ENCODE measurements at places on chromosomes 3 and 15.

DNA sequence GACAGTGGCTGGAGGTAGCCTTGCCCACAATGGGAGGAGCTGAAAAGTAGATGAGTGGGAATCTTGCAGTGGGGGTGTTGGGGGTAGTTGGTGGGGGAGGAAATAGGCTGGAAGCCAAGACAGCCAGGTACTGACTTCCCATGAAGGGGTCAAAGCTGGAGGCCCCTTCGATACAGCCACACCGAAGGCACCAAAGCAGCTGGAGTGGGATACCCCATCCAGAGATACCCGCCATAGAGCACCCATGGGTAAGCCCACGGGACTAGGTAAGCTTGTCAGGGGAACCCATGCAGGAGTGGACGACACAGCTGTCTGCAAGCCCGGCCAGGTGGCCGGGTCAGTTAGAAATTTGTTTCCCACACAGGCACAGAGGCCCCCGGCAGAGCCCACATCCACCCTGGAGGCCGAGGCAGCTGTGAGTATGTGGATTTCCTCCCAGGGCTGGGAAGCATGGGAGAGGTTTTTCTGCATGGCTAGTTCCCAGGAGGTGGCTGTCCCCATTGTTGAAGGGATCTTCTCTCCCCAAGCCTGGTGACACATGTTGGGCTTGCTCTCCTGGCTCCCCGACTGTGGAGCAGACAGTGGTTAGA, 28.6 kb downstream of the PRR23E start:
- DNase-seq, result no peak

GRCh38 chr3:111846717-111847116, 12.3 kb upstream of the PHLDB2 start:
- no peak for DNase-seq

GRCh38 chr3:177050501-177051237, 146.6 kb downstream of the TBL1XR1 start:
- DNase-seq, result no peak

GRCh38 chr3:115788921-115789470, 165.7 kb downstream of the GAP43 start:
- DNase-seq, result peak; percentile 56

DNA sequence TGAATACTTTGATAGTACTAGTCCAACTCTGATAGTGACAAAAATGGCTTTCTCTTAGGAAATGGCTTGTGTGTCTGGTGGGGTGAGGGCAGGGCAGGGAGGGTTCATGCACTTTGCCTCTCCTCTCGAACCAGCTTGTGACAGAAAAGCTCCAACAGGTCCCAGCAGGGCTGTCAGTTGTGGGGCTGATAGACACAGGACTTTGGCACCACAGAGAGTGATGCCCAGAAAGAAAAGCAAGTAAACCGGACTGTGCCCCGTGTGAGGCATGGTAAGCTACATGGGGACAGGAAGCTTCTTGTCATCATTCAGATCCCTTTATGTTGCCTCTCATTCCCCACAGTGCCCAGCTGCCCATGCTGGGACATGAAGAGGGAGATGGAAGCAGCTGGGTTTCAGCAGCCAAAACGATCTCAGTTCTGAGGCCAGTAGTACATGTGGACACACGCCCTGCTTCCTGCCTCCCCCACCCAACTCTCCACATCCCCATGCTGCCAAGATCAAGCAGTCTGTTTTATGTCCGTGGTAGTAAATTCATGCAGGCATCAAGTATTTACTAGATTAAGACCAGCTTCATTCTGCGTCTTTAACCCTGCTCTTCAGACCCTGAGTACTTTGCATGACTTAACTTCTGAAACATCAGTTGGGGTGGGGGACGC, 29.7 kb upstream of the LIPC start:
- DNase-seq, result no peak

- no peak for DNase-seq
Observed at GRCh38 chr3:184635126-184635525, 73.5 kb downstream of the EPHB3 start.

DNA sequence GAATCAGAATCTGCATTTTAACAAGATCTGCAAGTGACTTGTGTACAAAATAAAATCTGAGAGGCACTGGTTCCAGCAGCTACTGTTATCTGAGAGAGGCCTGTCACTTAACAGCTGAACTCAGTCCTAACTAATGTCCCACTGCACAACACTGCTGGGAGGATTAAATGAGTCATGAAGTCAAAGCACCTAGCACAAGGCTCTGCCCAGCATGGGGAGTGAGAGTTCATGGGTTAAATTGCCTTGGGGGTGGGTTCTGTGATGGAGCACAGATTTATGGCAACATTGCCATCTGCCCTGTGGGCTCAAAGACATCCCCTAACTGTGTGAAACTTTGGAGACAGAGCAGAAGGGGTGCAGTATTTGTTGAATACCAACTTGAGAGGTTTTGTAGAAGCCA, 250.9 kb downstream of the PLCL2 start:
- no peak for DNase-seq

GRCh38 chr15:69666441-69666882, 213.8 kb downstream of the RPLP1 start:
- DNase-seq, result no peak

- DNase-seq, result no peak
Observed at GRCh38 chr3:146468671-146469149, 651 bp downstream of the PLSCR2 start.

DNA sequence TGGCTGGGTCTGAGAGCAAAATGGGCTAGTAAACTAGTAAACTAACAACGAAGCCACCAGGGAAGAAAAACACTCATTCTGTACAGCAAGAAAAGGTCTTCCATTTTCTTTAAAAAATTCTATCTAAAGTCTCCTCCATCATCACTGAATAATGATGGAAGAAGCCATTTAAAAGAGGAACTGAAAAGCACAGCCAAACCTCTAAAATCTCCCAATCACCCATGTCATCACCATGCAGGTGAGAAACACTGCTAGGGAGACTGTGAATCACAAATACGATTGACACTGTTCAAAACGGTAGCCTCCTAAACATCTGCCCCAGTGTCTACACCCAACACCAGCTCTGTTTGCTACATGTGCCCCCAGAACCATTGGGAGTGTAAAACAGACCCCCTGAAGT, 140.4 kb downstream of the RORA start:
- DNase-seq, result no peak

DNA sequence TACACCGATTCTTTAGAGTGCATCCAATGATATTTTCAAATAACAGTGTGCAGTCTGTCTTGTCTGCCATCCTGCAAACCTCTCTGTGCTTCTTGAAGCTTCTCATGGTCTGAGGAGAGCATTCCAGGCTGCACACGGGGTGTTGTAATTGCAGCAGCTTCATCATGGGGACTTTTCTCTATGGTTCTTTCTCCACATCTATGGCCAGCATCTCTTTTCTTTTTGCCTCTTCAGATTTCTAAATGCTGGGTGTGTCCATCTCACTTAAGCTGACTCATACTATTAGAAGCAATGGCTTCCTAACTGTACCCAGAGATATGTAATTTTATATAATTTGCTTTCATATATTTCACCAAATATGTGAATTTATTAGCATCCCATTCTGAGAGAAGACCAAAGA, 63.8 kb upstream of the EPHB3 start:
- no peak for DNase-seq
